ENCODE measurements at places on chromosomes 5 and 9.

DNA sequence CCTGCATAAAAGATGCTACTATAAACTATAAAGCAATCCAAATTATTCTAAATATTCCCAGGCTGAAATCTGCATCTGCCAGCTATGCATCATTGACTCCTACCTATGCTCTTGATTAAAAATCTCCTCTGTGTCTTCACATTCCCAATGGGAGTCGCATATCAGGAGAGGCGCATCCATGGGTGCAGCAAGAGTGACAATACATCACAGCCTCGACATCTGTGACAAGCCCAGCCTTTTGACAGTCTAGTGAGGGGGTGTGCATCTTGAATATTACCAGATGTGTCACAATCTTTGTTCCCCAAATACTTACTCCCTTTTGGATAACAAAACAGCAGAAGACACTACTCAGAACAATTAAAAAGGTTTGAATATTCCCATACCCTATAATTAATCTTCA is 171.8 kb downstream of the PDE4D start:
- no peak for DNase-seq

DNA sequence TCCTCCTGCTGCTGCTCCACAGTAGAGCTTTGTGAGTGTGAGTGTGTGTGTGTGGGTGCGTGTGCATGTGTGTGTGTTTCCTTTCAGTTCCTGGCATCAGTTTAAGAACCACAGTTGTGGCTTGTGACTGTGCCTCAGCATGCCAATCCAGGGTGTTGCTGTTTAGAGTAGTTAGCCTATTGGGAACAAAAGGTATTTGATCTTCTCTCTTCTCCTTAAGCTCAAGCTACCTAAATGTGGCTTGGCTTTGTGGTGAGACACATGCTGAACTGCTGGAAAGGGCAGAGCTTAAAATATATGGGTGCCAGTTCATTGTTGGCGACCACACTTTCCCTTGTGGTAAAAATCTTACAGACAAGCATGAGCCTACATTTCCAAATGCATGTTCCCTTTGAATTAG is 116.6 kb upstream of the BNC2 start:
- DNase-seq: no peak

- no peak for DNase-seq
Measured at GRCh38 chr9:31604531-31604930, 779.9 kb upstream of the ACO1 start.

DNA sequence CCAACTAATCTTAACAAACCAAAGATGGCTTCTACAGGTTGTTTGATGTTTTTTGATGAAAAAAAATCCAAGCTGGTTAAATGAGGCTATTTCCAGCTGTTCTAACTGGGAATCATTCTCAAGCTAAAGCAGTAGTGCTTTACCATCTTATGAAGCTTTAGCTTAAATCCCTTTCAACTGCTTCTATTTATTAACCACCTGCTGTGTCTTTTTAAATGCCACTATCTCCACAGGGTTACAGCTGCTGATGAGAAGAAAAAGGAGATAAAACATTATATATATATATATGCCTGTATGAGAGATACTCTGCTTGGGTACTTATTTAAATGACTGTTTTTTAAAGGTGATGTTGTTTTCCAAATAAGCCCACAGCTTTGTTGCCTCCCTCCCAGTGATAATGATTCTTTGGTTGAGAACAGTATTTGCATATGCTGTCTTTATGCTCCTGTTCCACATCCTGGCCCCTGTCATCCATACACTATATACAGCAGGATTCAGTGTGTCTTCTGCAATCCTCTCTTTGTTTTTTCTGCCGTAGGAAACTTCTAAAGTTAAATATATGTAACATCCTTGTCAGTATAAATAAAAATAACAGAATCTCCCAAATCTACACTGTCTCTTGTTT is 164.0 kb downstream of the PAM start:
- DNase-seq: no peak

- no peak for DNase-seq
Measured at GRCh38 chr5:14463629-14464028, 118.0 kb upstream of the OTULINL start.

GRCh38 chr5:169700611-169701010 is 63.5 kb downstream of the DOCK2 start:
- DNase-seq: no peak

- DNase-seq: no peak
Measured at GRCh38 chr9:91771027-91771426, 179.0 kb downstream of the ROR2 start.

GRCh38 chr9:124611106-124611505 is 103.9 kb upstream of the NR5A1 start:
- DNase-seq: no peak

DNA sequence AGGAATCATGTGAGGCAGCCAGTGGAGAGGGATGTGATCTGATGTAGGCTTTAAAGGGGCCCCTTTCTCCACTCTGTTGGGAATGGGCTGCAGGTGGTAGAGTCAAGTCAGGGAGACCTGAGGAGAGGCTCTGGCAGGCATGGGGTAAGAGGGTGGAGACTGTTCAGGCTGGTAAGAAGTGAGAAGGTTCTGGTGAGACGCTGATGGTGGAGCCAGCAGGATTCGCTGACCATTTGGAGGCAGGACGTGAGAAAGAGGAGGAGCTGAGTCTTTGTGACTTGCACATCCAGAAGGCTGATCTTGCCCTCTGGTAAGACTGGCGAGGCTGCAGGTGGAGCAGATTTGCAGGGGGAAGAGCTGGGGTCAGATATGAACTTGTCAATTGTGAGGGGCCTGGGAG is 248.0 kb downstream of the NSG2 start:
- no peak for DNase-seq

GRCh38 chr5:126492939-126493338 is 69.7 kb downstream of the GRAMD2B start:
- peak; percentile 21 for DNase-seq

DNA sequence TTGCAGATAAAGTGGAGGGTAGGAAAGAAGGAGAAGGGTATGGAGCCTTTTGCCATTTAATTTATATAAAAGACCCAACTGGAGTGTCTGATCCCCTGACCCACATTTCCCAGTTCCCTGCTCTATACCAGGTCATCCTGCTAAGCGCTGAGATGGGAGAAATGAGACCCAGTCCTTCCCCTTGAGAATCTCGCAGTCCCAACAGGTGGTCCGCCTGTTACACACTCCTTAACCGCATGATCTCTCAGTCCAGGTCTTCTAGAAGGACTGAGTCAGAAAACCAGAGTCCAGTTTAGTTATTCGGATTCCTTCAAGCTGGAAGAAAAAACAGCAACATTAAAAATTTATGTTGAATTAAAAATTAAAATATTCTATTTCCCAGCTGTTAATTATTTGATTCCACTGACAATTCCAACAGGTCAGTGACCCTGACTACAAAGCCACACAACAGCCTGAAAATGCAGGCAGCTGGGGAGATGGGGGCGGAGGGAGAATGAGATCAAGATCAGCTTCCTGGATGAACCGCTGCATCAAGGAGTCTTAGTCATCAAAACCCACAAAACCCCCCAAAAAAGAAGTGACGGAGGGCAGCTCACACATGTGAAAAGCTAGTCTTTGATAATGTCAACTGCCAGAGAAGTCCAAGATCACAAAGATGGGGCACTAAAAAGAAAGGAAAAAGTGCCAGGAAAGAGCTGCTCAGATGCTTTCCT is 44.0 kb downstream of the GGTA1 start:
- no peak for DNase-seq

DNA sequence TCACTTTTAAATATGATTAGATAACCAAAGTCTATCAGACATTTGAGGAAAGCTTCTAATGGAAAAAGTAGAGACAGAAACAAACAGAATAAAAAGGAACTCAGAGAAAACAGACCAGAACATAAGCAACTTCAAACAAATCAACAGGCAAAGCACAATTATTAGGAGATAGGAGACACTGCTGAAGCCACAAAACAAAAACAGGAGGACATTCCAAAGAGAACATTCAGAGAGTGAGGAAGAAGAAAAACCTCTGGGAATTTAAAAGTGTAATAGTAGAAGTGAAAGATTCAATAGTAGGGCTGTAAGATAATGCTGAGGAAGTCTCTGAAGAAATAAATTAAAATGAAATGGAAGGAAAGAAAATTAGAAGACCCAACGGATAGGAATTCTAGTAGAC is 83.2 kb upstream of the TBCA start:
- DNase-seq: no peak

DNA sequence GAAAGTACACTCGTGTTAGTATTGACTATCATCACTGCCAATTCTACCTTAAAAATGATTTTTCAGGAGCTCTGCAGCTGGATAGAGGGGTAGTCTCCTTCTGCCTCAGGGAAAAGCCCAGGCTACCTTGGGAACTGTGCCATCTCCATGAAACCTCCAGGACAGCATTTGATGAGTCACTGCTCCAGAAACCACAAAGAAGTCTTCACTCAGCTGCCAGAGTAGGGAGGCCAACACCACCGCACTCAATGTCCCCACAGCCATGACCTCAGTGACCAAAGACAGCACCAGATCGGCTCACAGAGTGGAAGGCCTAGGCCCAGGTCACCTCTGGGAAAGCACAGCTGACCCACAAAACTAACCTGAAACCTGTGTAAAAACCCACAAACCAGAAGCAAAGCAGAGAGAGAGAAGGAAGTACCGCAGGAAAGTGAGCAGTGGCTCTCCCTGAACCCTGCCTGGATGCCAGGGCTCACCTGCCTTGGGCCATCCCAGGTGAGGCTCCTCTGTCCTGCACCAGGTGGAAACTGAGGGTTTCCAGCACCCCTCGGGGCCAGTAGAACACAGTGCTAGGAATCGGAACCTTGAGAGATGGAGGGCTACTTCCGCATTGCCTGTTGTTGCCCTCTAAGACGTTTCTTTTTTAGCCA is 30.0 kb downstream of the S1PR3 start:
- no peak for DNase-seq

DNA sequence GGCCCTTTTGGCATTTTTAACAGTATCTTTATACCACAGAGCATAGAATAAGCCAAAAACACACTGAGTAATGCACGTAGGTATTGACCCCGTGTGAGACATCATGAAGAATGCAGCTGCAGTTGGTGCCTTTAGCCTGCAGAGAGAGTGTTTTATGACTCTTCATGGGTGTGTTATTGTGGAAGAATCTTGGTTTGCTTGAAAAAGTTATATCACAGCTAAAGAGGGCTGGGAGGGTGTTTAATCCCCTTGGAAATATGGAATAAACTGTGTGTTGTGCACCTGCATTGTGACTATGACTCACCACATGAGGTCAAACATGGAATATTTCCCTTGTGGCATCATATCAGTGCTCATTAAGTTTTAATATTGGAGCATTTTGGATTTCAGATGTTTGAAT is 458.7 kb downstream of the CDH9 start:
- no peak for DNase-seq

GRCh38 chr9:127874301-127875221 is 2.9 kb downstream of the AK1 start:
- DNase-seq: no peak

DNA sequence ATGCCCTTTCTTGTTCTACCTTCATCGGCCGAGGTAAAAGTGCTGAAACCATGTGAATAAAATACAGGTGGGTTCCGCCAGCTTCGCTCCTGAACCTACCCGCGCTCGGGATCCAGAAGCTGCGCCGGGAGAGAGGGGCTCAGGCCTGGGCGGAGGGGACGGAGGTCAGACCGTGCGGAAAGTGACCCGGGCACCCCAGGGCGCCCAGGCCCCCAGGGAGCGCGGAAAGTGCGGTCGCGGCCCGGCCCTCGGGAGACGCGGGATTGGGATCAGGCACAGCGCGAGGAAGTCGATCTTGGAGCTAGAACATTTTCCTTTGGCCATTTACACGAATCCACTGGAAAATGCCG is 329 bp downstream of the SYK start:
- DNase-seq: no peak

GRCh38 chr5:150065886-150066285 is 20.5 kb downstream of the CSF1R start:
- no peak for DNase-seq

DNA sequence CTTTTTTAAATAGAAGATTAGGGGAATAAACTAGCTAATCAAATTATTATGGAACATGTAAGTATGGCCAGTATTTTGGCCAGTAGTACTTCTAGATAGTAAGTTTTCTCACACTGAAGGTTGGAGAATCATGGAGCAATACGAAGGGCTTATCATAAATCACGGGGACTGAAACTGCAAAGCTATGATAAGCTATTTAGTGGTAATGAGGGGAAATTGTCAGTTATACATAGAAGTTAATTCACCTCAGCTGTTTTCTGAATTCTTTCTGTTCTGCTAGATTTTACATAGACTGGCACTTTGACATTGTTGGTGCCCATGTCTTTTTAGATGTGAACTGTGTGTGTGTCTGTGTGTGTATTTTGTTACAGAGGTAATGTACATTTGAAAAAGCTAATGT is 34.5 kb upstream of the FAM151B start:
- DNase-seq: no peak

- DNase-seq: no peak
Measured at GRCh38 chr9:96884443-96884842, 30.1 kb upstream of the ZNF782 start.

DNA sequence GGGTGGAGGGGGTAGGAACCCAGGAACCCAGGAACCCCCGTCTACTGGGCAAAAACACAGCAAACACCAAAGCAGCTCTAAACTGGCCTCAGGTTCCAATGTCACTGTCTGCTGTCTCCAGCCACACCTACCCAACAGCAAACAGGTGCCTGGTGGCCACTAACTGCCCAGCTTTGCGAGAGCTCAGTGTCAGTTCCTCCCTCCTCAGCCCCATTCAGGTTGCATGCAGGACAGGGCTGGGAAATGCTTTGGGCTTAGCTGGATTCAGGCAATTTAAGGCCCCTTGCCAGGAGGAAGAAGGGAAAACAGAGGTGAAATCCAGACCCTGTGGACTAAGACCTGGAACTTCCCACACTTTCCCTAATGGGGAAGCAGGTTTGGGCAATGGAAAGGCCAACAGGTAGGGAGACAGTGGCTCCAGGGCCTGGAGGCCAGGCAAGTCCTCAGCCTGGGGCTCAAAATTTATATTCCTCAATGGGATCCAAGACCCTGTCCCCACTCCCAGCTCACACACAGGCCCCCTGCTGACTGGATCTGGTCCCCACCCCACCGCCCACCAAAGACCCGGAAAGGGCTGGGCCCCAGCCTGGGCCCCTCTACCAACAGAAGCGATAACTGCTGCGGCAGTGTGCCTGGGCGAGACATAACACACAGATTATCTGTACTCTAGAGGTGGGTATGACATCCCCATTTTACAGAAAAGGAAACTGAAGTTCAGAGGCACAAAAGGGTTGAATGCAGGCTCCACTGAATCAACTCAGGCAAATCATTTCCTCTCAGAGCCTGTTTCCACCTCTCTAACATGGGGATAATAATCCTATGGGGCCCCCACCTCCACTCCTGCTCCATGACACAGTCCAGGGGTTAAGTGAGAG is 3.5 kb downstream of the EEIG1 start:
- DNase-seq: peak; percentile 55

DNA sequence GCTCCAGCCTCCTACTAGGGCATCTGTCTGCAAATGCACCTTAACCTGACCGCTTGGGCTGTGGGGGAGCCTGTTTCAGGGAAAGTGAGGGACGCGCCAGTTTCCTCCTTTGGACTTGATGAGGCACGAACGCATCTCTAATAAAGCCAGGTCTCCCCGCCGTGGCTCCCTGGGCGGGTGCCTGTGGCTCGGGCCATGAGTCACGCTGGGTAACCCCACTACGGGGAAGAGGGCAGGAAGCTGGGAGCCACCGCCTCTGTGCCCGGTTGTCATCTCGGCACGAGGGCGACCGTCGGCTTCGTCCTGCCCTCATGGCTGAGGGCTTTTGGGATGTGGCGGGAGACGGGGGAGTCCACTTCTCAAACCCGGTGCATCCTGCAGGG is 12.1 kb downstream of the NOTCH1 start:
- peak; percentile 87 for DNase-seq

All from CD4-positive, alpha-beta T cell treated with Interleukin-17A for 4 hours (primary cell).